ENCODE measurements at places on chromosomes 2 and 18.
A peak's percentile ranks its signal among the peaks of the same experiment; 100 is the strongest.

- no peak for DNase-seq
Measured at GRCh38 chr2:113273027-113273551, 5.6 kb downstream of the PAX8 start.

DNA sequence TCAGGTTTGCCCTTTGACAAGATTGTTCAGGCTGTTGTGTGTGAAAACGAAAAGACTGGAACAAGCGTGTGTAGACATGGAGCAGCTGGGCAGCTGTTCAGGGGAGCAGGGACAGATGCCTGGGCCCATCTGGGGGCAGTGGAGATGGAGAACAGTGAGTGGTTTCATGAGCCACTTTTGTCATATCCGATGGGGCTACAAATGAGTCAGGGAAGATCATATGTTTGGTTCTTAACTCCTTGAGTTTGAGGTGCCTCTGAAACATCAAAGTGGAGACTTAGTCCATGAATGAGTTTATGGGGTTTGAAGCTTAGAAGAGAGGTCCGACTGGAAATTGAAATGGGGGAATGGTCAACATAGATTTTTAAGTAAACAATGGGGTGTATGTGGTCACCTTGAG is 9.3 kb upstream of the PLB1 start:
- no peak for DNase-seq

DNA sequence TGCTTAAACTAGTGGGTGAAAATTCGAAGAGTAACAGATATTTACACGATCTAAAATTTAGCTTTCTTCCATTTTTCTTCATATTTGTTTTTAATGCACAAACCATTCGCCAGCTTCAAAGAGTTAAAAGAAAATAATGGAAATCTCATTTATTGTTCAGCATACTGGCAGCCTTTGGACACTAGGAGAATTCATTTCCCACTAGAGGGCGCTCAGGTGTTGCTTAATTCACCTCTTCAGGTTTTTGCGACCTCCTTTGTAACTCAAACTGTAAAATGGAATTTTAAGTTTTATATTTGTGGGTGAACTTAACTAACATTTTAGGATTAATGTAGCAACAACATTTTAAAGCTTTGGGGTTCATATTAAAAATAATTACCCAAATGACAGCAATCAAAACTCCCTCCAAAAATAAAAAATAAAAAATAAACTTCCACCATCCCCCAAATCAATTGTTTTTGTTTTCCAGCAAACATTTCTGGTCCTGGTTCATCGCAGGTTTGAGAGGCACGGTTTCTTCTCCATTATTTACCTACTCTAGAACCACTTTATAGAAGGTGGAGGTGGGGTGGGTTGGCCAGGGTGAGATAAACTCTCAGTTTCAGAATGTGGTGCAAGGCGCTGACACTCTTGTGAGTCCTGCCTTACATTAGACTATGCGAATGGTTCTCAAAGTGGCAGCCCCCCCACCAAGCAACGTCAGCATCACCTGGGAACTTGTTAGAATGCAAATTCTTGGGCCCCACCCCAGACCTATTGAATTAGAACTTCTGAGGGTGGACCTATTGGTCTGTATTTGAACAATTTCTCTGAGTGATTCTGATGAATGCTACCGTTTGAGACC is 24.7 kb upstream of the PNPT1 start:
- peak; percentile 33 for DNase-seq

GRCh38 chr2:3626118-3626811 is 31.4 kb downstream of the COLEC11 start:
- no peak for DNase-seq

GRCh38 chr18:65990174-65990690 is 239.4 kb downstream of the CDH7 start:
- DNase-seq, result no peak

DNA sequence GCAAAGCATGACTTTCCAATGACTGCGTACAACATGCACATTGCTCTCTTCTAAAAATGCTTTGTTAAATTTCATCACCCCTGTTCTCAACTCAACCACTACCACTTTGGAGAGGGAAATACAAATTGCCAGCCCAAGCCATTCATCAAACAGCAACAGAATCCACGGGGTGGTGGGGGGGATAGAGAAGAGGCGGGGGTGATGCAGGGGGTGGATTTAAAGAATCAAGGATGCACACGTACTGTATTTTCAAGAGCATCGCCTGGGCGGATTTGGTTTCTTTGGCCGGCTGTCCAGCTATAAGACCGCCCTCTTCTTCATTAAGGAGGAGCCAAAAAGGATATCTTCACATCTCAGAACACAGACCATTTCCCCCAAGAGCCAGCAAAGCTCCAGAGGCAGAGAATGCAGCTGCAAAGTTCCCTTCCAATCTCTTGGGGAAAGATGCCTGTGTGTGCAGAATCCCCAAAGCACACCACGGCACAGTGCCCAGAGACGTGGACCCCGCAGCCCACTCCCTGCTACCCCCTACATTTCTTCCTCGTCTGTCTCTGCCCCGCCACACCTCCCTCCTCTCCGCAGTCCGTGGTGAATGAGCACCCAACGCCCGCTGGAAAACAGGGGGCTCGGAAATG is 977 bp downstream of the SLC8A1 start:
- DNase-seq, result no peak

GRCh38 chr2:237892478-237892877 is 33.1 kb downstream of the RAMP1 start:
- DNase-seq, result no peak

- DNase-seq, result no peak
Measured at GRCh38 chr2:174992886-174993285, 12.3 kb downstream of the CHN1 start.
